HCEC 1CT (cell line): ENCODE measurements at places on chromosomes 3 and 15.

- no peak for DNase-seq
Observed at GRCh38 chr15:40908095-40908494, 13.8 kb downstream of the VPS18 start.

DNA sequence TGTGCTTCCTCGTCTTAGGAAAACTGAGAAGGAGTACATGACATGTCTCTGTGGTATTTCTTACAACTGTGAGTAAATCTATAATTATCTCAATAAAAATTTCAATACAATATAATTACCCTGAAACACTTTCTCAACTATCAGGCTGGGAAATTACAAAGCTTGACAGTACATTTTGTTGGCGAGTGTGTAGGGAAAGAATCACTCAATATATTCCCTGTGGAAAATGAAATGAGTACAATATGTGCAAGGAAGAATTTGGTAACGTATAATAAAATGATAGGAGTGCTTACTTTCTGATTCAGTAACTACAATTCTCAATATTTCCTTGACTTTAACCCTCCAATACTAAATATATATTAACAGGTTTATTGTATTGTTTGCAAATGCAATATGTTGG is 818.2 kb upstream of the CADM2 start:
- no peak for DNase-seq

GRCh38 chr15:34616613-34617012 is 33.2 kb upstream of the GOLGA8B start:
- DNase-seq: peak; percentile 23

DNA sequence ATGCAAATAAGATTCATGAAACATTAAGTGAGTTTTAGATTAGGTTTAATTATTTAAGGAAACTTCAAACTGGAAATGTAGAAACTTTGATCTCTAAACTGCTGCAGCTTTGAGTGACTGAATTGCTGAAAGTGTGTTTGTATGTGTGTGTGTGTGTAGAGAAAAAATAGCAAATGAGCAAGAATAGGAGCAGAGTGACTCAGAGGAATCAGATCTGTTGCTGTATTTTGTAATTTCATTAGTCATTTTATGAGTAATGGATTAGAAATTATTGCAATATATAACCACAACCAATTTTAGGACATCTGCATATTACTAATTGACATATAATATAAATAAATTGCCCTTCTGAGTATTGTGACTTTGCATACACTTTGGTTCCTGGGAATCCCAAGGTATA is 52.8 kb upstream of the SLC9A9 start:
- DNase-seq: peak; percentile 98

GRCh38 chr15:94972314-94972713 is 741.0 kb downstream of the MCTP2 start:
- DNase-seq: peak; percentile 66

GRCh38 chr3:58899953-58900298 is 149.9 kb downstream of the CFAP20DC start:
- no peak for DNase-seq

GRCh38 chr15:99101501-99101900 is 3.4 kb upstream of the SYNM start:
- no peak for DNase-seq
